ENCODE measurements at places on chromosomes 2 and 18.

DNA sequence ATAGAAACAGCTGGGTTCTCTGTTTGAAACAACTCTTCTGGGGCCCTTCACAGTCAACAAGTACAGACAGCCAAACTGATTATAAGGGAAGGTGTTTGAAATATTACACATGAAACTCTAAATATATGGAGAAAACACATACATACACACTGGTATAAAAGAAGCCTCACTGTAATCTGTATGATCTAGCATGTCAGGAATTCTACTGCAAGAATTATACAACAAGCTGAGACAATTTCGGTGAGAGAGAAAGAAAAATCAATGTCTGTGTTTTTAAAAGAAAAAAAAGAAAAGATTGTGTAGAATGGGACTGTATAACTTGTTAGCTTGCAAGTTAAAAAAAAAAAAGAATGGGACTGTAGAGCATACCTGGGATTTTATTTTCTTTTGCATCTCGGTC lies 26.3 kb downstream of the IRS1 start:
- DNase-seq: no peak

GRCh38 chr18:78624646-78625279 lies 354.9 kb upstream of the SALL3 start:
- no peak for DNase-seq

DNA sequence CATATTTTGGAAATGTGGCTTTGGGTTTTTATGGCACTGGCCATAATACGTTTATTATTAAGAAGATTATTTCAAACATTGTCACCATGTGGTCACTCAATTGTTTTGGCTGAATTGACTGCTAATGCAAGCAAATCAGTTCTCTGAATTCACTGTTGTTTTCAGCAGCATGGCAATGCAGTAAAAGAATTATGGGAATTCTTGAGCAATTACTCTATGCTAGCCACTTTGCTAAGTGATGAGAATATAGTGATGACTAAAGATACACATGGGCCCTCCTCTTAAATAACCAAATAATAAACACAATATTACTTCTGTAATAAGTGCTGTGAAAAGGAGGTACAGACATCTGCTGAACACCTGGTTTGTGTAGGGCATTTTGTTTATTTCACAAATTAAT lies 58.0 kb upstream of the FANCL start:
- DNase-seq: no peak

- DNase-seq: no peak
These were observed 137.8 kb downstream of the BCL2 start for GRCh38 chr18:63181706-63182309.

DNA sequence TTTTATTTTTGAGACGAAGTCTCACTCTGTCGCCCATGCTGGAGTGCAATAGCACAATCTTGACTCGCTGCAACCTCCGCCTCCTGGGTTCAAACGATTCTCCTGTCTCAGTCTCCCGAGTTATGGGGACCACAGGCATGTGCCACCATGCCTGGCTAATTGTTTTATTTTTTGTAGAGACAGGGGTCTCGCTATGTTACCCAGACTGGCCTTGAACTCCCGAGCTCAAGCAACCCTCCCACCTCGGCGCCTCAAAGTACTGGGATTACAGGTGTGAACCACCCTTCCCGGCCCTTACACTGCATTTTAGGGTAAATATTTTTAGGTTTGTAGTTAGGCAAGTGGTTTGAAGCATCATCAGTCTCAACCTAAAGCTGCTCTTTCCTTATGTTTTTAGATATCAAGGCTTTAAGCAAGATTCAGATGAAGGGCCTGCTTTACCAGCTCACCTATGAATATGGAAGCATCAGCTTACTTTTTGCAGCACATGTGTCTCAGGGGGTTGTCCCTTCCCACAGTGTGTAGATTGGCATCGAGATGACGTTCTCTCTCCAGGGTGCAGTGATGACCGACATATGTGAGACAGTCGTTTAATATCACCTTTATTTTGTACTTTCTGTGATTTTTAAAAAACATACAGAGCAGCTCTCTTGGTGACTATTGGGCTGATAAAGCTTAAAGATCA lies 47.2 kb downstream of the ATIC start:
- DNase-seq: no peak

Measured in NCI-H82 (cell line).